ENCODE measurements at places on chromosomes 12 and 14.

- no peak for DNase-seq
These were observed 324.4 kb upstream of the RTL1 start for GRCh38 chr14:101227611-101228594.

- DNase-seq = no peak
These were observed 151.4 kb upstream of the AVPR1A start for GRCh38 chr12:63302269-63302940.

GRCh38 chr12:32025906-32026305, 66.7 kb downstream of the RESF1 start:
- no peak for DNase-seq

GRCh38 chr12:109892748-109893147, 7.3 kb upstream of the TCHP start:
- DNase-seq = no peak

- no peak for DNase-seq
These were observed 23.9 kb upstream of the MAP1LC3B2 start for GRCh38 chr12:116535241-116535640.

Data from RKO (cell line).